ENCODE measurements at places on chromosomes 7 and 10.
A peak's percentile ranks its signal among the peaks of the same experiment; 100 is the strongest.

- peak; percentile 55 for DNase-seq
Observed at GRCh38 chr7:36644625-36645422, 79.5 kb downstream of the AOAH start.

DNA sequence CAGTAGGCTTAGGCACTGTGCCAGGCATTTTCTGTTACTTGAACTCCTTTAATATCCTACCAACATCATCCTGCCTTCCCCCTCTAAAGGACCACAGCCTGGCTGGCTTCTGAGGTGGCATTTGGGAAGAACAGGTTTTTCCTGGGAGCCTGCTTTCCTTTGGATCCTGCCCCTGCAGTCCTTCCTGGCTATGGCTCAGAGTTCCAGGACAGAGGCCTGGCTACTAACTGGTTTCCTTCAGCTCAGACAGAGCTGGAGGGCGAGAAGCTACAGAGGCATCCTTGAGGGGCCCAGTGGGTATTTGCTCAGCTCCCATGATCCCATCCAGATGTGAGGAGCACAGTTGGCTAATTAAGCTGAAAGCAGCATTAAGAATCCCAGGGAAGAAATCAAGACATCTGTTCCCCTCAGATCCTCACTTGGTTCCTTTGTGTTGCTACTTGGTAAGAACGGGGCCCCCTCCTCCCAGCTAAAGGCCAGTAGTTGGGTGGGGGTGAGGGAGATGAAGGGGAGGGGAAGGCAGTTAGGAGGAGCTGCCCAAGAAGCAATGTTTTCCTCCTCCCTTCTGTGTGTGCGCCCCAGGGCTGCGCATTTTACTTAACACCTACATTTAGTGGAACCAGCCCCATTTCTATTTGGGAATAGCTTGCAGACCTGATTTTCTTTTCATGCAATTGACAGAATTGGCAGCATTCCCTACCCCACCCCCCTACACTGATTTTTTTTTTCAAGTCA lies 142.6 kb upstream of the SORCS3 start:
- no peak for DNase-seq

- peak; percentile 39 for DNase-seq
Observed at GRCh38 chr7:99990460-99990852, 14.6 kb upstream of the AZGP1 start.

GRCh38 chr7:28466885-28467284 lies 54.6 kb downstream of the CREB5 start:
- no peak for DNase-seq

DNA sequence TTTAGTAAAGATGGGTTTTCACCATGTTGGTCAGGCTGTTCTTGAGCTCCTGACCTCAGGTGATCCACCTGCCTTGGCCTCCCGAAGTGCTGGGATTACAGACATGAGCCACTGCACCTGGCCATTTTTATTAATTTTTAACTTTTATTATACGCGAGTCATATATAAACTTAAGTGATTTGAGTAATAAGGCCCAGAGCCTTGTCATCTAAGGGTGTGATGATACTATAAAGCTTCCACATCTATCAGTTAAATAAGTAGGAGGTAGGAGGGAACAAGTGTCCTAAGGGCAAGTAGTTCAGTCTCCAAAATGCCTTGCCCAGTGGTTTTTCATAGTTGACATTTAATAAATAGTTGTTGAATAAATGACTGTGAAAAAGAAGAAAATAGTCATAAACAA lies 13.3 kb upstream of the HILPDA start:
- DNase-seq, result no peak

DNA sequence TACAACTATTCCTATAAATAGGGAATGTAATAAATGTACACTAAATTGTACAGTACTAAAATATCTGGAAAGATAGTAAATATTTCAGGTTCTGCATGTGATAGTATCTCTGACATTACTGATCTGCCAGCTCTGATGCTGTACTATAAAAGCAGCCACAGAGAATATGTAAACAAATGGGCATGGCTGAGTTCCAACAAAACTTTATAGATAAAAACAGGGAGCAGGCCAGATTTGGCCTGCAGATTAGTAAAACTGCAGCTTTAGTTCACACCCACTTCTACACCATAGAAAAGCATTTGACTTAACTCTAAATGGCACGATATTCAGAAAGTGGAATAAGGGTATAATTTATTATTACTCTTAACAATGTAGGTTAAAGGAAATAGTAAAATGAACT lies 18.8 kb upstream of the TLL2 start:
- no peak for DNase-seq

- no peak for DNase-seq
Observed at GRCh38 chr7:55504093-55504859, 68.0 kb downstream of the VOPP1 start.

DNA sequence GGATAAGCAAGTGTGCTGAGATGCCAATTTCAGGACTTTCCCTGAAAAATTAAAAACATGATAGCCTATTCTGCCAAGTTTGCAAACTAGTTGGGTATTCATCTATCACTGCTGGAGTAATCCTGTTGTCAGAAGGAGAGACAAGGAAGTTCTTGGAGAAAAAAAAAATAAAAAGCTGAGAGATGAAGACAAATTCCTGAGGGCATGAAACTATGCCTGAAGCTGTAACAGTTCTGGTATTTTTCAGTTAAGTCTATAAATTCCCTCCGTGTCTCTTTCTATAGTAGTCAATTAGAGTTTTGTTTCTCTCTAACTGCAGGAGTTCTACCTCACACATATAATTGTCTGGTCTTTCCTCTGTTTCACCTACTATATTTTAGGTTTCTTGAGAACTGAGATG lies 95.7 kb downstream of the DGKB start:
- no peak for DNase-seq

DNA sequence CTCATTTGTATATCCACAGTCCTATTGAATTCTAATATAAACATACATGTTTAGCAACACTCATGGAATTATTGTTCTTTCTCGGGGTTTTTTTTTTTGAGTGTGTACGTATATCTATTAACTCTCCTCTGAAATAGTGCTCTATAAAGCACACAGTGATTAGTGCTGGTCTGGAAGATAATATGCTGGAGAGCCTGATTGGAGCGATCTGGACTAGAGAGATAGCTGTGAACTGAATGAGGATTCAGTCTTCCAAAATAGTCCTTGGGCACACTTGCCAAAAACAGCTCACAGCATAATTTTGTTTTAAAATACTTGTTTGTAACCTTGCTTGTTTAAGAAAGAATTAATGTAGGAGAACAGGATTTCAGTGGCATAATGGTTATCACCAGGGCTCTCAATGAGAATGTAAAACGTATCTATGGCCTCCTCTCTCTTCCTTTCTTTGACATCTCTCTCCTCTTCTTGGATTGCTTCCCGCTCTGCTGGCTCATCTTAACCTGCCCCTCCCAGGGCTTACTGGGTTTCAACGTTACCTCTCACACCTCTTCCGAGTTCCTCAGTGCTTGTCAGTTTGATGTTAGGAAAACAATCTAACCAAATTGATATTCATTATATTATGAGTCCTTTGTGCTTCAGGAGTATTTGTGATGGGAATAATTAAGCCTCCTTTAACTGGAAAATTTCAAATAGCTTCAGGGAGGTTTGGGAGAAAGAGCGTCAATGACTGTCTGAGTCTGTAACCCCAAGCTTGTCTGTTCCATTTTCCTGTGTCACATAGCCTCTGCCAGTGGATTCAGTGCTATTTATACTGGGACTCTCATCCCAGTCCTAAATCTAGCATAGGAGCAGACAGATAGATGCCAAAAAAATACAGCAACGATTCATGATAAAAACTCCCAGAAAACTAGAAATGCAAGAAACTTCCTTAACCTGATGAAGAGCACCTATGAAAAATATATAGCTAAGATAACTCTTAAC lies 16.2 kb upstream of the AGK start:
- no peak for DNase-seq

DNA sequence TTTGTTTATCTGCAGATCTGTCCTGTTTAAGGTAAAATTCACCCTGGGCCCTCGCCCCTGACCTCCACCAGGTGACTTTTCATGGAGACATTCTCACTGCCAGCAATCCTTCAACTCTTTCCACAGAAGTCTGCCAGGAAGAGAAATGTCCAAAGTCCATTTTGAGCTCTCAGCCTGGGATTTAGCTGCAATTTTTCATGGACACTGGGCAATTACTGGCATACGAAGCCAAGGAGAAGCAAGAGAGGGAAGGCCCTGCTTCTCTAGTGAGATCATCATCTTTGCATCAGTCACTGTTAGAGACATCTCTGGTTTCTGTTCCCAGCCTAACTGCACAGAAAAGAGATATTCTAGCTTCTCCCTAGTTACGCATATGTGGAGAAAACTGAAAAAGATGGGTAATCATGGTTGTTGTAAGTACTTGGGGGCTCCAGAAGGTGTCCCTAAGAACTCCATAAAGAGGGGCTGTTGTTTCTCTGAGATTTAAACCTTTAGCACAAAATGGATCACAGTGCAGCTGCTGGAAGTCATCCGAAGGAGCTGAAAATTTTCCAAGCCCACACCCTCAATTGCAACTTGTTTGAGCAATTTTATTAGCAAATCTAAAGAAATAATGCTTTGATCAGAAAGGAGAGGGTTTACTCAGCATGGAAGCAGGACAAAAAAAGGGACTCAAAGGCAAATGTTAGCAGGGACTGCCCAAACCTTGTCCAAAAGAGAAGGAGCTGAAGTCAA lies 168.9 kb downstream of the SNX10 start:
- no peak for DNase-seq

- no peak for DNase-seq
Observed at GRCh38 chr7:10475940-10476641, 497.6 kb upstream of the PHF14 start.

- no peak for DNase-seq
Observed at GRCh38 chr7:106050002-106050745, 61.9 kb downstream of the SYPL1 start.

GRCh38 chr10:45439365-45439764 lies 65.3 kb downstream of the ALOX5 start:
- DNase-seq, result no peak

GRCh38 chr10:43965033-43965917 lies 316.6 kb upstream of the ZNF32 start:
- no peak for DNase-seq

DNA sequence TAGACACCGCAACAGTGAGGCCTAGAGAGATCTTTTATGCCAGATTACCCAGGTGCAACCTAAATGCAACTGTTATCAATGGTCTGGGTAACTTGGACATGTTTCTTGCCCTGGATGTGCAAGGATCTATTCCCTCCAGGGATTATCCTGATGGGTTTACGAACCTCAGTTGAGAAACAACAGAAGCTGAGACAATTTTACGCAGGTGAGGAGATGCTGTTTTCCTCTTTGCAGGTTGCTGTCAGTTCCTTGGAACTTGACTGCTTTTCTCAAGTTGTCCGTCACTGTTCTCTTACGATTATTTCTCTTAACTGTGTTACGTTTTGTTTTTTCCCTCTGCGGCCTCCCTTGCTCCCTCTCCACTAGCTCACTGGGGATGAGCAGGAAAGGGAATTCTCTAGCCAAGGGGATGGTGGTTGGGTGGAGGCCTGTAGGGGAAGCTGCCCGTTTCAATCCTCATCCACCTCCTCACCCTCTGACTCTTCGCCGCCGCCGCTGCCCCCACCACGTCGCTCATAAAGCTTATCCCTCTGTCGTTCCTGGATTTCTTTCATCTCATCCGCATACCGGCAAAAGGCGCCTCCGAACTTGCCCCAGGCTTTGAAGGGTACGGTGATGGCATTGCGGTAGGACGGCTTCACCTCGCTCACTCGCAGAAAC lies 1.2 kb downstream of the PURB start:
- no peak for DNase-seq

DNA sequence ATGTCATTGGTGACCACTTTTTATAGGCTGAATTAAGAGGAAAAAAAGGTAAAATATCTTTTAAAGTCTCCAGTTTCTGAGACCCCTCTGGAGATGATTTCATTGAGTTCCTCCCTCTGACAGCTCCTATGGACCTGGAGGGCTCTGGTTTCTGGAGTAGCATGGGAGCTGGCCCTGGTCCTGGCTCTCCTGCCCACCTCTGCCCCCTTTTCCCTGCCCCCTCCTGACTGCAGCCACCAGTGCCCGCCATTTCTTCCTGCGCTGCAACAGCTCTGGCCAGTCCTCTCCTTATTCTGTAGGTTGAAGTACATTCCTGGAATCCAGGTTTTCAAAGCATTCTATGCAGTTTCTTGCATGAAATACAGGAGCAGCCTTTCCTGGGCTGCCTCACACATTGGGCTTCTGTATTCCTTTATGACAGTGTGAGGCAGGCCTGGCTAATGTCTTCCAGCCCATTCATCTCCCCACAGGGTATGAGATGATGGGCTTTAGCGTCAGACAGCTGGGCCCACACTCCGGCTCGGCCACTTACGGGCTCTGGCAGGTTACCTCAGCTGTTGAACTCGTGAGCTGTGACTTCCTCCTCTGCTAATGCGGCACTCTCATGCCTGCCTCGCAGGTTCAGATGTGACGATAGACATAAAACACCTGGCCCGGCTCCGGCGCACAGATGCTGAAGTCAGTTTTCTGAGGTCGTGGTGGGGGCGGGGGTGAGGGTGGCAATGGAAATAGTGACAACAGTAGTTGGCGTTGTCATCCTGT lies 101.7 kb downstream of the MGMT start:
- DNase-seq, result no peak

DNA sequence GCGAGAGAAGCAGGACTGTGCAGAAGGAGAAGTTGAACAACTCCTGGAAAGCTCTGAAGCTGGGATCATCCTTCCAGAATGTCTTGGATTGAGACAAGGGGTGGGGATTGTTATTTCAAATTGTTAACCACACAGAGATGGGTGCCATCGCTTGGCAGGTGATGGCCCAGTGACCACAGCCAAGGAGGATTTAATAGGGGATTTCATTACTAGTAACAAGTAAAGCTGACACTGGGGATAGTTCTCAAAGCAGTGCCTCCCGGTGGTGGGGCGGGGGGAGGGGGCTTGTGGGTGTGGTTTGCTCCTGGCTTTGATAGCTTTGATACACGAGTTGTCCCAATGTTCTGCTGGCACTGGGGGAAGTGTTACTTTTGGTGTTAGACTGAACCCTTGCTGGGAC lies 59.2 kb downstream of the ZNF503 start:
- no peak for DNase-seq

DNA sequence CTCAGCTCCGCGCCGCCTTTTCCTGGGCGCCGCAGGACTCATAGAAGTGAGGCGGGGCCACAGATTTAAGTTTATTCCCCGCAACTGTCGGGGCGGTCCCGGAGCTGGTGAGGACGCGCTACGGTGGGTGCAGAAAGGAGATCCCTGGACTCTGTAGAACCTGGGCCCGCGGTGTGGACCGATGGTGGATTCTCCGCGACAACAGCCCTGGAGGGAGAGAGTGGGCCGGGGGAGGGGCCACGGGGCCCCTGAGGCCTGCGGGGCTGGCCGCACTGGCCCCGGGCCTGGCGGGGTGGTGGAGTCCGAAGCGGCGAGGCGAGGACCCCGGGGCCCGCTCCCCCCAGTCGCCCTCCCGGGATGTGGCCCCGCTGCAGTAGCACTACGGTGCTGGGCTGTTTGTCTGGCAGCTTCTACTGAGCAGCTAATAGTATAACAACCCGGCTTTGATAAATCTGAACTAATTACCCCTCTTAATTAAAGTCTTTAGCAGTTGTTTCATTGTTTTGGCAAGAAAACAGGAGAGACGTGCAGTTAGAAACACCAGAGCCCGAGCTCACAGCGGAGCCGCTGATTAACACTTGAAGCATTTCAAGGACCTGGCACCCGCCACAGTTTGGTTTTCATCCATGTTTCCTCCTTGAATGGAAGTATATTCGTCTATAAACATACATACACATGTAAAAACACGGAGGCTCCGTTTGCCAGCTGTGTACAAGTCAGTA lies 4.2 kb downstream of the FEZF1 start:
- DNase-seq, result no peak
